Ascending aorta (tissue), 2 donors: ENCODE measurements at places on chromosomes 3 and 15. TPM values are rescaled to one million over a fixed set of nuclear protein-coding genes. Genes with fewer than 3 reads are reported as not detected.

Gene EXD1
- not detected for total RNA-seq

Gene CKMT1B
- total RNA-seq = not detected

GRCh38 chr15:48394970-48395369 is 63.7 kb downstream of the DUT start:
- DNase-seq = no peak

GRCh38 chr3:143036557-143036956 is 35.2 kb downstream of the U2SURP start:
- no peak for DNase-seq

DNA sequence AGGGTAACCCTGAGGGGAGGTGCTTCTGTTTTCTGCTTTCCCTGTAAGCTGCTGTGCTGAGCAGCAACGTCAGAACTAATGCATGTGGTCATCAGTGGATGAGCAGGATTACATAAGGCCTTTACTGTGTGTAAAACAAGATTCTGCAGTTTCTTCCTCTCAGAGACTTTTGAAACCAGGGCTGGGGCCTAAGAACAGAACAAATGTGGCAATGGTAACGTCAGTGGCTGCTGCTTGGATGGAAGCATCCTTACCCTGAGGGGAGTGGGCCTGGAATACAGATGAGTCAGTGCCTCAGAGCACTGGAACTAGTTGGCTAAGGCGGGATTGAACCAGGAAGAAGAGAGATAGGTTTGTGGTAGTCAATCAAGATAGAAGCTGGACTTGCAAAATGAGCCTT is 180.2 kb upstream of the KCNH8 start:
- DNase-seq = no peak

Gene CPB1
- total RNA-seq = 0.21 TPM

GRCh38 chr3:42051384-42052131 is 39.6 kb upstream of the TRAK1 start:
- DNase-seq = no peak

DNA sequence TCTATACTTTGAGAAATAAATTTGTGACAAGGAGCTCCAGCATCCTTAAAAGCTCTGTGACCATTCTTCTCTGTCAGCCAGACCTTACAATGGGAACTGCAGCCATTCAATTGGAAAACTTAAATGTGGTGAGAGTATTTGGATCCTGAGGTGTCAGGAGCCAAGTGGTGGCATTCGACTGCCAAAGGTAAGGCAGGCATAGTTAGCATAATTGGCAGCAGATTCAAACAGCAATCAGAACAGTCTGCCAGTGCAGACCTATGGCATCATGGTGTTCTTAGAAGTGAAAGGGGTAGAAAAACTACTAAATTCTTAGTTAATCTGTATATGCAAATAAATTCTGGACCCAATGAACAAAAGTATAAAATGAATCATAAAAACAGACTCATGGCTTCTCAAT is 18.2 kb upstream of the FNDC3B start:
- no peak for DNase-seq

DNA sequence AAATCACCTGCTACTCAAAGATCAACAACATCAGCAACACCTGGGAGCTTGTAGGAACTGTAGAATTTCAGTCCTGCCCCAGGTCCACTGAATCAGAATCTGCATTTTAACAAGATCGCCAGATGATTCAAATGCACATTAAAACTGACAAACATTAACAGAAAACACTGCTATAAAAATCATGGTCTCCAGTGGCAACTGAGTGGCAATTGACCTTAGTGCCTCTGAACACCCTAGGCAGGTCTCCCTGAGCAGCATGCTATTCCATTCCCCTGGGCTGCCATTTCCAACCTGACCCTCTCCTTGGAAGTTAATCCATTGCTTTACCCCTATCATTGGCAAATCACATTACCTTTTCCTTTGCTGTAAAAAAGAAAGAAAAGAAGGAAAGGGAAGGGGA is 23.0 kb upstream of the TOP2B start:
- no peak for DNase-seq

DNA sequence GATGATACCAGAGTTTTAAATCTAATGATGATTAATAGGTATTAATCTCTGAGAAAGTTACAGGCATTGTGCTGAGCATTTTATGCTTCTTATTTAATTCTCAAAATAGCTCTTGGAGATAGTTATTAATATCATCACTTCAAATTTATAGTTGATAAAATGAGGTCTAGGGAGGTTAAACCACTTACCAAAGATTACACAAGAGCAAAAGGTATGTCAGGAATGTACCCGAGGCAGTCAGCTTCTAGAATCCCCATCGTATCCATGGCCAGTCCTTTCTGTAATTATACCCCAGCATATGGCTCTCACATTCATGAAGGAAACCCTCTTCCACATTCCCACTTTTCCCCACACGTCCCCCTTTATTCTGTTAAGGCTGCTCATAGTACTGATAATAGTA is 421.3 kb downstream of the PYDC2 start:
- DNase-seq = no peak

Gene KCNMB2
- total RNA-seq = not detected

Gene CASR
- not detected for total RNA-seq

Gene RUBCN
- 27.4 TPM for total RNA-seq

DNA sequence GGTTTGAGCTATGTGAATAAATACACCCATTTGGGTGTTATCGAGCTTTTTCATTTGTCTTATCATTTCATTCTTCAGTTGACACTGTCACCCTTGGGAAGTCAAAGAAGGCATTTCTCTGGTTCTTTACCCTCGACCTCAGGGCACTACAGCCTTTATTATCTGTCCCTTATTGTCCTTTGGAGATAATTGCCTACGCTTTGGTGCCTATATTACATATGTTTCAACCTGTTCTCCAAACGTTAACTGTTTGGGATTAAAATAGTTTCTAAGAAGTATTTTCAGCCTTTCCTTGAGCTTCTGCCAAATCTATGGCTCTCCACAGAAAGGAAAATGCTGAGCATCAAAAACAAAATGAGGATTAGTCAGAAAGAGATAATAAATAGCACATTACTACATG is 395.4 kb upstream of the ADAMTS9 start:
- no peak for DNase-seq

GRCh38 chr3:45659661-45660566 is 29.3 kb upstream of the SACM1L start:
- DNase-seq = peak; percentile 86

GRCh38 chr3:119965692-119966091 is 128.6 kb downstream of the GSK3B start:
- DNase-seq = no peak

DNA sequence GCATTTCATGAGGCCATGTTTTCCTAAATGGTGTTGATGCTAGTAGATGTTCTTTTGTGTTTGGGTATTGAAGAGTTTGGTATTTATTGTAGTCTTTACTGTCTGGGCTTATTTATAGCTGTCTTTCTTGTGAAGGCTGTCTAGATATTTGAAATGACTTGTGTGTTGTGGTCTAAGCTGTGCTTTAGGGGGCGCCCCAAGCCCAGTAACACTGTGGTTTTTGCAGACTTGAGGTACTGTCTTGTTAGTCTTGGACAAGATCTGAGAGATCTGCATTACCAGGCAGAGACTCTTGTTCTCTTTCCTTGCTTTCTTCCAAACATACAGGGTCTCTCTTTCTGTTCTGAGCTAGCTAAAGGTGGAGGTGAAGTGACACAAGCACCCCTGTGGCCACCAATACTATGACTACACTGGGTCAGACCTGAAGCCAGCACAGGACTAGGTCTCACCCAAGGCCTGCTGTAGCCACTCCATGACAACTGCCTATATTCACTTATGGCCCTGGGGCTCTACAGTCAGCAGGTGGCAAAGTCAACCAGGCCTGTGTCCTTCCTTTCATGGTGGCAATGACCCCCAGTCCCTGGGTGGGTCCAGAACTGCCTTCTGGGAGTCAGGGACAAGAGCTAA is 152.1 kb upstream of the TBC1D5 start:
- DNase-seq = no peak

Gene GP5
- 0.11 TPM for total RNA-seq

GRCh38 chr3:48411041-48411588 is 18.8 kb downstream of the PLXNB1 start:
- no peak for DNase-seq

DNA sequence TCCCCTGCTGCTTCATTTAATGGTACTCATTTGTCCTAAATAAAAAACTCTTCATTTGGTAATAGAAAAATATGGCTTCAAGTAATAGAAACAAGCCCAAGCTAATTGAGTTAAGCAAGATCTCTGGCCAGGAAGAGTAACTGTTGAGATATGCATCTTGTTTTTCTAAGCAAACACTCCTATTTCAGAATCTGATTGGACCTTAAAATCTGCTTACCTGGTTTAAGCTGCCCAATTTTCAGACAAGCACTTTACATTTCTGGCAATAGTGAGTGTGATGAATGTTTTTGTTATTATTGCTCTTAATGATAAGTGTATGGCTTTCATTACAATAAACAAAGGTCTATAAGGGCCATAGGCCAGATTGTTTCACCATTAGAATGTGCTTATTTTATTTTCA is 86.2 kb downstream of the CMSS1 start:
- DNase-seq = no peak

GRCh38 chr3:155884292-155884691 is 13.8 kb downstream of the GMPS start:
- no peak for DNase-seq

Gene SNURF
- not detected for total RNA-seq

DNA sequence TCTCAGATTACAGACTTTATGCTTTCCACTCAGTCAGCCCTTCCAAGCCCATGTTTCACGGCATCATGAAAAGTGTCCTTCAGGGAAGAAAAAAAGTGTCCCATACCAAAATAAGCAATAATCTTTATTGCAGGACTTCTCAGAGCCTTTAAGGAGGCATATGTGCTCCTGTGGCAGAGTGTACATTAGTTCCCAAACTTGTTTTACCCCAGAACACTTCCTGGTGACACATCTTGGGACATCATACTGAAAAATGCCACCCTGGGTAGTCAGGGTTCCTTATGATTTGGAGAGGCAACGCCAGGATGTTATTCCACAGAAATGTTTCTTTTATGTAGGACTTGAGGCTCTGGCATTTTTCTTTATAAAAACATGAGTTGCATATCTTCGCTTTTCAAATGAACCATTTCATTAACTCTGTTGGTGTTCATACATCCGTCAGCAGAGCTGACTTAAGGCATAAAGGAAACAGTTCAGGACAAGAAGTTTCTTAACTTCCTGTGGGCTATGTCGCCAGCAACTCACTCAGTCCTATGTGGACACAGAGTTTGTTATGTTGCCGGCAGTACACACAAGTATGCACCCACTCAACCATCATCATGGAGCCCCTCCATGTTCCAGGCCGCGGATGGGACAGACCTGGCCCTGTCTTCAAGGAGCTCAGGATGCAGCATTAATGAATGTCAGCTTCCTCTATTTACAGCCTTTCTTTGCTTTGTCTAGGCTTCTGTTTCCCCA is 63.8 kb downstream of the CASR start:
- DNase-seq = no peak

GRCh38 chr3:71859123-71859519 is 74.2 kb upstream of the PROK2 start:
- DNase-seq = no peak

DNA sequence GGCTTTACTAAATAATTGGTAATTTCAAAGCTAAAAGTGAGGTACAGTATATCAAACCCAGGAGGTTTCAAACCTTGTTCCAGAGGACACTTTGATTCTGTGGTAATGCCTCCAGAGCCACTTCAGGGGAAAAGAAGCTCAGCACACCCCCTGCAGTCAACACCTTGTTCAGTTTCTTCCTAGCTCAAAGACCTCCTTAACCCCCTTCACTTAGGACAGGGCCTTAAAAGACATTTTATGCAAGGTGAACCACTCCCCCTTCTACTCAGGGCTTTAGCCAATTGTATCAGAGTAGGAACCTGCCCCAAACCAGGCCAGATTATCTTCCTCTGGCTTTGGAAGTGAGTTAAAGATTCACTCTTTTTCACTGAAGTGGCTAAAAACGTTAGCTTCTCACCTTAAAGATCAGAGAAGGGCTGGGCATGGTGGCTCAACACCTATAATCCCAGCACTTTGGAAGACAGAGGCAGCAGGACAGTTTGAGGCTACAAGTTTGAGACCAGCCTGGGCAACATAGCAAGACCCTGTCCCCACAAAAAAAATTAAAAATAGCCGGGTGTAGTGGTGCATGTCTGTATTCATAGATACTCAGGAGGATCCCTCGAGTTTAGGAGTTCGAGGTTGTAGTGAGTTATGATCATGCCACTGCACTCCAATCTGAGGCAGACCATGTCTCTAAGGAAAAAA is 3.4 kb downstream of the DENND6A start:
- DNase-seq = no peak

GRCh38 chr3:140758791-140759444 is 81.1 kb downstream of the TRIM42 start:
- DNase-seq = no peak

Gene ACKR2
- total RNA-seq = 24.5 TPM

Gene GRIP2
- total RNA-seq = 0.21 TPM

DNA sequence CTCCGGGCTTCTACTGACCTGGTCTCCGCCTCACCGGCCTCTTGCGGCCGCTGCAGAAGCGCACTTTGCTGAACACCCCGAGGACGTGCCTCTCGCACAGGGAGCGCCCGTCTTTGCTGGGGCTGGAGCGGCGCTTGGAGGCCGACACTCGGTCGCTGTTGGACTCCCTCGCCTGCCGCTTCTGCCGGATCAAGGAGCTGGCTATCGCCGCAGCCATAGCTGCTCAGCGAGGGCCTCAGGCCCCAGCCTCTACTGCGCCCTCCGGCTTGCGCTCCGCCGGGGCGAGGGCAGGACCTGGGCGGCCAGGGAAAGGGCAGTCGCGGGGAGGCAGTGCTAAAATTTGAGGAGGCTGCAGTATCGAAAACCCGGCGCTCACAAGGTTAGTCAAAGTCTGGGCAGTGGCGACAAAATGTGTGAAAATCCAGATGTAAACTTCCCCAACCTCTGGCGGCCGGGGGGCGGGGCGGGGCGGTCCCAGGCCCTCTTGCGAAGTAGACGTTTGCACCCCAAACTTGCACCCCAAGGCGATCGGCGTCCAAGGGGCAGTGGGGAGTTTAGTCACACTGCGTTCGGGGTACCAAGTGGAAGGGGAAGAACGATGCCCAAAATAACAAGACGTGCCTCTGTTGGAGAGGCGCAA is 319.2 kb downstream of the FGF12 start:
- no peak for DNase-seq

Gene ERC2
- total RNA-seq = 0.11 TPM

GRCh38 chr15:40343512-40343911 is 2.8 kb upstream of the CCDC9B start:
- DNase-seq = peak; percentile 89

- DNase-seq = no peak
Observed at GRCh38 chr3:127816783-127817405, 5.4 kb downstream of the MGLL start.

GRCh38 chr3:66557170-66557569 is 56.3 kb upstream of the LRIG1 start:
- DNase-seq = no peak

DNA sequence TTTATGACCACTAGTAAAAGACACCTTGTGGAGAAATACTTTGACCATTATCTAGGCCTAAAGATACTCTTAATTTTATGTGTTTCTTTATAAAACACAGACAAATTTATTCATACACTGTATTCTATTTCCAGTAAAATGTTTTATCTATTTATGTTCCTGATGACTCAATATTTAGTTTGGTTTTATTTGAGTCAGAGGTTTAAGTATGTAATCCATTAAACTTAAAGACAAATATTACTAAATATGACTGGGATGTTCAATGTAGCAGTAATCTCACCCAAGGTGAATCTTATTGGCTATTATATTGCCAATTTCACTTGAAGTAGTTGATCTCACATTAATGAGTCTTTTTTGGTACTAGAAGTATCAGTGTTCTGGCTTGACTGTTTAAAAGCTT is 799.7 kb downstream of the CADM2 start:
- DNase-seq = no peak
